BJ (cell line): ENCODE measurements at places on chromosomes 2 and 18.

DNA sequence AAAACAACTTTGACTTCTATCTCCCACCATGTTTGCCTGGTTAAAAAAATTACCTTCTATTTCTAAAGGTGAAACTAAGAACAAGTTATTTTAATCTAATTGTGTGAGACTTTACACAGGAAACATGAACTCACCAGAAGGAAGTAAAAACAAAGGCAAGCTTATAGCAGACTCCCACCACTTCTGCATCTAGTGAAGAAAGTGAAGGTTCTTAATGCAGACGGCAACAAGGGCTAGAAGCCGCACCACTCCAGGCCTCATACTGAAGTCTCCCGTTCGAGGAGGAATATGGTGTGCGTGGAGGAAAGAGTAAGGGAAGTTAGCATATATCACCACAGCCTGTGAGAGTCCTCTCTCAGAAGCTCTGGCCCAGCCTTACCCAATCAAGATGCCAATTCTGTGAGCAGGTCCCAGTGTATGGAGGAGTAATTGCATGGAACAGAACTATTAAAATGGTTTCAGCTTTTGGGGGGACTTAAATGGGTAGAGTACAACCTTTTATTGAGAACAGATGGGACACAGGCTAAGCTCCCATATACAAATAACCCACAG is 958.7 kb downstream of the BCL11A start:
- DNase-seq = no peak

- DNase-seq = no peak
Observed at GRCh38 chr2:79835911-79836310, 323.1 kb downstream of the CTNNA2 start.

DNA sequence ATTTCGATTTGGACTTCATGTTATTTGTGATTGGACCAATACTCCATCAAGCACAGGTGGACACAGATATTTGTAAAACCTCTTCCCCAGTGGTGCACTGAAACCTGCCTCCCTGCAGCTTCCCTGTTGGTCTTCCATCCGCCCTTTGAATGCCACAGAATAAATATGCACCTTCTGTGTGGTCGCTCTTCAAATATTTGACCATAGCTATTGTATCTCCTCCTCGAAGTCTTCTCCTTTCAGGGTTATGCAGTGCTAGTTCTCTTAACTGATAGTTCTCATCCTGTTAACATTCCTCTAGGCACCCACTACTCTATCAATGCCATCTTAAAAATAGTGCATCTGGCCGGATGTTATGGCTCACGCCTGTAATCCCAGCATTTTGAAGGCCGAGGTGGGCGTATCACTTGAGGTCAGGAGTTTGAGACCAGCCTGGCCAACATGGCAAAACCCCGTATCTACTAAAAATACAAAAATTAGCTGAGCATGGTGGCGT is 12.5 kb downstream of the SPATS2L start:
- DNase-seq = no peak

GRCh38 chr2:133819906-133820305 is 251.6 kb upstream of the NCKAP5 start:
- no peak for DNase-seq

DNA sequence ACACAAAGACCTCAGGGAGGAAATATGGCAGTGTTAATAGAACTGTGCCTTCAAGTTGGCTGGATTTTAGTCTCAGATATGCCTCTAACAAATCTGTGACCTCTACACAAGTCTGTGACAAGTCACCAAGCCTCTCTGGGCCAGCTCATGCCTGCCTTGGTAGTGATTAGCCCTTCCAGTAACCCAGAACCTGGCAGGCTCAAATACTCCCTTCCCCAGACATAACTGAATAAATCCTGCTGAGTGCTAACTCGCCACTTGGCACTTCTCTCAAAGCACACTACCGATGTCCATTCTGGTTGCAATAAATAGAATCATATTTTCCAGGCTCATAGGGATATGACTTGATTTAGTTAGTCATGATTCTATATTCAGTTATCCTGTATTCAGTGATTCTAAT is 15.3 kb upstream of the THSD7B start:
- DNase-seq = no peak

- no peak for DNase-seq
Observed at GRCh38 chr2:236820763-236821344, 251.2 kb downstream of the ACKR3 start.

GRCh38 chr18:48106976-48107781 is 176.7 kb upstream of the SMAD2 start:
- DNase-seq = no peak

- DNase-seq = no peak
Observed at GRCh38 chr18:60120231-60120750, 220.5 kb downstream of the PMAIP1 start.

- no peak for DNase-seq
Observed at GRCh38 chr2:109392816-109393661, 220.7 kb downstream of the SEPTIN10 start.

- no peak for DNase-seq
Observed at GRCh38 chr2:179107737-179108136, 57.8 kb upstream of the CCDC141 start.

DNA sequence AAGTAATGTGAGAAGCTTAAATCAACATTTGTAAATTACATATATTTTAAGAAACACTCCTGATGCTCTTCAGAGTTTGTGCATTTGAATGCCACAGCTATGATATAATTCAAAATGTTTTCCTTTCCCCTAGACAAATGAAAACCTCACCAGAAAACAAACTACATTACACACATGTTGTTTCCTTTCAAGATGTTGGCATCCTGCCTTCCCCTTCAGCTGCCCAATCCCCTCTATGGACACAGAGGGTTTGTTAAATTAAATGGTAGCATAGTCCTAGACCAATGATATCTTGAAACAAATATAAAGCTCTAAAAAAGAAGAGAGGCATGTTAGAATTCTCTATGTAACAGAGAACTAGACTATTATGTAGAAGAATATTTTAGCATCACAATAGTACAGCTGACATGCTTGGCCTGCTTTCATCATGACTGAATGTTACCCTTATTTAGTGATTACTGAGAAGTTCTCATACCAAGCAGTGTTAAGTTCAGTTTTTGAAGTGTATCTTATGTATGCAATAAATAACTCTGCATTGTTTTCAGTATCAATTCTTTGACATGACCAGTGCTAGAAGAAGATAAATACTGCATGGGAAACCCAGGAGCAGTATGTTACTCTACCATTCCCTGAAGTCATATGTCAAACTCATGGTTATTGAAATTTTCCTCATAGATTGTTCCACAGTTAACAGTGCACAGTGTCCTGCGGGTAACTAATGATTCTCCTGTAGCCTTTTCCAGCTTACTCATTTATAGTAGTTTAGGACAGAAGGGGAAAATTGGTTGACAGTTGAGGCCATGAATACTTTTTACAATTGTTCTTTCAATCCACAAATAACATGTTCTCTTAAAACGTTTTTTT is 316.3 kb upstream of the KCNJ3 start:
- no peak for DNase-seq

GRCh38 chr2:9838391-9838790 is 4.9 kb upstream of the TAF1B start:
- no peak for DNase-seq

DNA sequence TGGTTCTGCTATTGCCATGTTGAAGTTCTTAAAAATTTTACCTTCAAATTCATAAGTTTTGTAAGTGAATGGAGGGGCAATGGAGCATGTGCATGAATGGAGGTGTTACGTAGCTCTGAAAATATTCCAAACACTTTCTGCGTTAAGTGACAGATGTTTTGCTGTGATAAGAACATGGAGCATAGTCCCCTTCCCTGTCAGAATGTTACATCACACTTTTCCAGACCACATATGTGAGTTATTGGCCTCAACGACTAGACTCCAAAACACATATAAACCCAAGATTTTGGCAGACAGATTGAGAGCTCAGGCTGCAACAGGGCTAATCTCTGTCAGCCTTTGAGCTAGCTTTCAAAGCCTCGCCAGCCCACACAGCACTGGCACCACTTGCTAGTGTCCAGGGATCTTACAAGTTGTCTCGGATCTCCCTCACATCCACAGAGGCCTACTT is 27.2 kb upstream of the MFSD6 start:
- DNase-seq = no peak

GRCh38 chr2:95383635-95384027 is 18.9 kb upstream of the FAHD2A start:
- no peak for DNase-seq
